ENCODE measurements at places on chromosomes 6 and 20.

DNA sequence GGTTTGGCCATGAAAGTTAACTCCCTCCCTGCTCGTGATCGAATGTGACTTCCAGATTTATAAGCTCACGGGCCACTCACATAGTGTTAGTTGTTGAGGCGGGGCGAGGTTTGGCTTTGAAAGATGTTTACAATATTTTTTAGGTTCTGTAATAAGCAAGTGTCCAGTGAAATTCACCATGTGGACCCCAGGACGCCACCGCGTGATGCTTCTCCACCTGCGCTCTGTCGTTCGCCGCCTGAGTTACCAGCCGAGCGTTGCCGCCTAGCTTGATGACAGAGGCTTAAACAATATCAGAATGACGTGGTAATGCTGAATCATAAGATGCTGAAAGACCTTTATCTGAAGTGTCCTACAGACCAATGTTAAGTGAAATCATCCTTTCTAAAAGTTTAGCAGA is 241.0 kb downstream of the MYLK4 start:
- DNase-seq = no peak

DNA sequence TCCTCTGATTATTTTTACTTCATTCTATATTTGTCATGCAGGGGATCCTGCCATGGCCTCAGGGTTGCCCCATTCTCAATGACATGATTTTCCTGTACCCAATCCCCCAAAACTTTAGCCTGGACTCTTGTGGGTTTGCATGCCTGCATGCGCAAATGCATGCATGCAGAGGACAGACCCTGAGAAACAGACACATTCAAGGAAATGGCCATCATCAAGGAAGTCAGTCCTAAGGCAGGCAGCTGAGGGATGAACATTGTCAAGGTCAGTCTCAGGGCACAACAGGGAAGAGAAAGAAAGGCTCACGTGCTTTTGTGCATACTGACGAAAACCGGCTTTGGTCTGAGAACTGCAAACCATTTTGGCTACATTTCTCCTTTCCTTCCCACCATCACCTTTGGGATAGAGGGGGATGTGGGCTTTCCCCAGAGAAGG is 13.1 kb downstream of the NEDD9 start:
- no peak for DNase-seq

DNA sequence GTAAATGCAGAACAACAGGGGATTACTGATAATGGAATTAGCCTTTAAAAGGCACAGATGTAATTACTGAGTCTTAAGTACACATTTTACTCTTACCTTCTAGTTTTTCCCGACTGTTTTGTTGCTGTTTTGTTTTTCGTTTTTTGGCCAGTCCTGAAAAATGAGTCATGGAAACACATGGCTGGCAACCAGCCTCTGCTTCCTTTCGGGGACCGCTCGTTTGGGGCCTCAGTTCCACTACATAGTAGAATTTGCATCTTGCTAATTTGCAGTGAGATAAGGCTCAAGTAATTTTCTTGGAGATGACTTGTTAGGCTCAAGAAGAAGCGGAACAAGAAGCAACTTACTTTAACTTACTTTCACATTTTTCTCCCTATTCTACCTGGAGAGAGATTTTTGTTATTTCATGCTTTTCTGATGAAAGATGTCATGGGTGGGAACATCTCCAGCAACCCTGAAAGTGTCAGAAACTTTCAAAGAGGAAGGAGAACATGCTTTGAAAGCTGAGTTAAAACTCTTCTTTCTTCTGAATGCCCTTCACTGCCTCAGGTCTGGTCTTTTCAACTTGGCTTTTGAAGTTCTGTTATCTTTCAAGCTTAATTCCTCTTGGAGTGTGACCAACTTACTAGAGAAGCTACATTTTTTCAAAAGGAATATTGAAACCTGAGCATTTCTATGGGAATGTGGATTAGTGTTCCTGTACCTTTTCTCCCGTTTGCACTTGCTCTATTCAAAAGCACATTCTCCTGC is 71.5 kb upstream of the HDAC2 start:
- no peak for DNase-seq

GRCh38 chr6:33949877-33950435 is 146.2 kb upstream of the MLN start:
- no peak for DNase-seq

DNA sequence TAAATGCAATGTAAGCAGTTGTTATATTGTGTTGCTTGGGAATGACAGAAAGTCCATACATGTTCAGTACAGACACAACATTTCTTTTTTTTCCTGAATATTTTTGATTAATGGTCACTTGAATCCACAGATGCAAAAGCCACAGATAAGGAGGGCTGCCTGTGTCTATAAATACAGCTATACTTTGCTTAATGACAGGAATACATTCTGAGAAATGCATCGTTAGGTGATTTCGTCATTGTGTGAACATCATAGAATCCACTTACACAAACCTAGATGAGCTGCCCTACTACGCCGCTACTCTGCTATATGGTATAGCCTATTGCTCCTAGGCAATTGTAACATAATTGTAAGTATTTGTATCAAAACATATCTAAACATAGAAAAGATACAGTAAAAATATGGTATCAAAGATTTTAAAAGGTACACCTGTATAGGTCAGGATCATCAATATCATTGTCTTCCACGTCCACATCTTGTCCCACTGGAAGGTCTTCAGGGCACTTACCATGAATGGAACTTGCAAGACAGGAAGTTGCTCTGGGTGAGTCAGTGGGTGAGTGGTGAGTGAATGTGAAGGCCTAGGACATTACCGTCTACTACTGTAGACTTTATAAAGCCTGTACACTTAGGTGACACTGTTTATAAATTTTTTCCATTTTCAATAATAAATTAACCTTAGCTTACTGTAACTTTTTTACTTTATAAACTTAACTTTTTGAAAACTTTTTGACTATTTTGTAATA is 27.9 kb upstream of the POPDC3 start:
- DNase-seq = no peak

GRCh38 chr6:41909727-41910126 is 11.2 kb downstream of the MED20 start:
- no peak for DNase-seq

GRCh38 chr6:5469101-5469846 is 208.0 kb downstream of the FARS2 start:
- DNase-seq = no peak

GRCh38 chr6:152121910-152122309 is 314.4 kb downstream of the ESR1 start:
- no peak for DNase-seq

- no peak for DNase-seq
Observed at GRCh38 chr20:11333634-11334033, 584.1 kb upstream of the BTBD3 start.

DNA sequence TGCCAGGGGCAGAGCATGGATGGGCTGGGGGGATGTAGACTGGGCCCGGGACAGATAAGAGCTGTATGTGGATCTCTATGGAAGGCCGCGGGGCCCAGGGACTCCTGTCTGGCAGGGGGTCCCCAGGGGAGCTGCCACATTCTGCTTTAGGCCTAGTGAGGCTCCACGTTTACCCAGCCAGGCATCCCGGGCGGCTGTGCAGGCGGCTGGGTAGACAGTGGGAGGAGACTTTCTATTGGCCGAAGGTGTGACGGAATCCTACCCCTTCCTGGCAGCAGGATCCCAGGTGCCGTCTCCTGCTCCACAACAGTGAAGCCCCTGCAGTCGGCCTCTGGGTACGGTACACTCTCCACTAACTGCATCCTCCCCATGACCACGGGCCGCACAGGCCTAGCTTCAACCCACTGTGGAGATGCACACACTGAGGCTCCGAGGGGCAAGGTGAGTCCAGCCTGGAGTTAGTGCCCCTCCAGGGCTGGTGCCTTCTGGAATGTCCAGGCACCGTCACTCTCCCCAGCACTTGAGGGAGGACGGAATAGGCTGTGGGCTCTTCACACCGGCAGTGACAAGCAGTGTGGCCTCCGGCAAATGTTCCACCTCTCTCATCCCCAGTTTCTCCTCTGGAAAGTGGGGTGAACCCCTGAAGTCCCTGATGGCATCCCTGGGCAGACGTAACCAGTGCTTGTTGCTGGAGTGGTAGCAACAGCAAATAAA is 36.8 kb upstream of the ZBP1 start:
- no peak for DNase-seq

GRCh38 chr20:54382419-54382818 is 93.0 kb upstream of the DOK5 start:
- no peak for DNase-seq

- DNase-seq = no peak
Observed at GRCh38 chr6:43262000-43262779, 18.9 kb downstream of the TTBK1 start.

DNA sequence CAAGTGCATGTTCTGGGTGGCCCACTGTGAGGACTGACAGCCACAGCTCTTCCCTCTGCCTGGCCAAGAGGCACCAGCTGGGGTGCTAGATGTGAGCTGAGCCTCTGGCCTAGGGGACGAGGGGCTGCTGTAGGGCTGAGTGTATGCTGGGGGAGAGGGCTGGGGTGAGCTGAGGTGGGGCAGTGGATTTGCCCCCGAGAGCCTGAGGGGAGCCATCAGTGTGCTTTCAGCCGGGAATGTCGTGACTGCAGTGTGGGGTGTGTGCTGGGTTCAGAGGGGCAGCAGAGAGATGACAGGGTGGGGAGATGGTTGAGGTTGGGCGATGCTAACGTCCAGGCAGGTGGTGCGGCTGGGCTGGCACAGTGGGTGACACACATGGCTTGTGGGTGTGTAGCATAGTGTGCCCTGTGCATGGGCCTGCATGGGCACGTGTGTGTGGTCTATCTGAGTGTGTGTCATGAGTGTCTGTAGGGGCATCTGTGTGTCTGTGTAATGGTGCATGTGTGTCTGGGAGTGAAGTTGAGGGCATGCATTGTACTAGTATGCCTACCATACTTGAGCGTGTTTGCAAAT is 46.0 kb upstream of the BLCAP start:
- no peak for DNase-seq

GRCh38 chr6:155152211-155153076 is 111.4 kb upstream of the CLDN20 start:
- no peak for DNase-seq

DNA sequence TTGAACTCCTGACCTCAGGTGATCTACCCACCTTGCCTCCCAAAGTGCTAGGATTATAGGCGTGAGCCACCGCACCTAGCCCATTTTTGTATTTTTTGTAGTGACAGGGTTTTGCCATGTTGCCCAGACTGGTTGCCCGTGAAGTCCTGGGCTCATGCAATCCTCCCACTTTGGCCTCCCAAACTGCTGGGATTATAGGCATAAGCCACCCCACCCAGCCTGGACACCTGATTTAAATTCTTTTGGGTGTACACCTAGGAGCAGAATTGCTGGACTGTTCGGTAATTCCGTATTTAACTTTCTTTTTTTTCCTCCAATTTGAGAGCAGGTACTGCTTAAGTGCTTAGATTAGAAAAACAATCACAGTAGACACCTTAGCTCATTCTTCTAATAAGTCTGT is 5.6 kb upstream of the NRM start:
- DNase-seq = no peak

DNA sequence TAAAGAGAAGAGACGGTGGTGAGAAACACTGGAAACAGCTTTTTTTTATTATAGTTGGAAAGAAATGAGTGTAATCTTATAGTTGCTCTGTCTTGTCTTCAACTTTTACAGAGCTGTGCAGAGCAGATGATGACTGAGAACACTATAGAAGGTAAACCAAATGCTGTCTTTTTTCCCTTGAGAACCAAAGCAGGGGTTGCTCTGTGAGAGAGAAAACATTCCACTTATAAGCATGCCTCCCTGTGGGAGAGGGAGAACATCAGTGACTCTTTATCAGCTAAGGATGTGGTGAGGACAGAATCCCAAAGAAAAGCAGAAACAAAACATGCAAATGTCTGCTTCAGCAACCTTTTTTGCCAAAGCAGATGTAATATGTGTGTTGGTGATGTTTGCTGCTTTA is 179.3 kb upstream of the HDDC2 start:
- DNase-seq = no peak

DNA sequence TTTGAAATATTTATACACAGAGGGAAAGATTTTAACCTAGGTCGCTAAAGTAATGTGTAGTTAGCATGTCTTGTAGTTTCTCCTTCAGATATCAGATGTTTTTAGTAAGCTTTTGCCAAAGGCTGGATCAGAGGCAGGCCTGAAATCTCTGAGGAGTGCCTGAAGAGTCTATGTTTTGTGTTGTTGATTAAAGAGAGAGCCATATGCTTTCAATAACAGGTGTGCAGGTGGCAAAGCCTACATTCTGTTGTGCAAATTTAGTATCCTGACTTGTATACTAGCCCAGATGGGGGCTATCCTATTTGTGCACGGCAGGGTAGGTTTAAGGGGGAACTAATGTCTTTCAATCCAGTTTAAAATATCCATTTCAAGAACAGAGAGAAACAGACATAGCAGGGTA is 167.1 kb upstream of the ATXN1 start:
- DNase-seq = no peak

DNA sequence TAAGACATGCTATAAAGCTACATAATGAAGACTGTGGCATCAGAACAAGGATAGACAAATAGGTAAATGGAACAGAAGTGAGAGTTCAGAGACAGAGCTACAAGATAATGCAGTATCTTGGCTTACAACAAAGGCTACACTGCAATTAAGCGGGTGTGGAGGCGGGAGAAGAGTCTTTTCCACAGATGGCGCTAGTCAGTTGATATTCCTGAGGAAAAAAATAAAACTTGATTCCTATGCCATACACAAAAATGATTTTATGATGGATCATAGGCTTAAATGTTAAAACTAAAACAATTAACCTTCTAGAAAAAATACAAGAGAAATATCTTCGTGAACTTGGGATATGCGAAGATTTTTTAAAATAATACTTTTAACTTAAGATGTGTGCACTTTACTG is 31.0 kb downstream of the RIN2 start:
- no peak for DNase-seq

DNA sequence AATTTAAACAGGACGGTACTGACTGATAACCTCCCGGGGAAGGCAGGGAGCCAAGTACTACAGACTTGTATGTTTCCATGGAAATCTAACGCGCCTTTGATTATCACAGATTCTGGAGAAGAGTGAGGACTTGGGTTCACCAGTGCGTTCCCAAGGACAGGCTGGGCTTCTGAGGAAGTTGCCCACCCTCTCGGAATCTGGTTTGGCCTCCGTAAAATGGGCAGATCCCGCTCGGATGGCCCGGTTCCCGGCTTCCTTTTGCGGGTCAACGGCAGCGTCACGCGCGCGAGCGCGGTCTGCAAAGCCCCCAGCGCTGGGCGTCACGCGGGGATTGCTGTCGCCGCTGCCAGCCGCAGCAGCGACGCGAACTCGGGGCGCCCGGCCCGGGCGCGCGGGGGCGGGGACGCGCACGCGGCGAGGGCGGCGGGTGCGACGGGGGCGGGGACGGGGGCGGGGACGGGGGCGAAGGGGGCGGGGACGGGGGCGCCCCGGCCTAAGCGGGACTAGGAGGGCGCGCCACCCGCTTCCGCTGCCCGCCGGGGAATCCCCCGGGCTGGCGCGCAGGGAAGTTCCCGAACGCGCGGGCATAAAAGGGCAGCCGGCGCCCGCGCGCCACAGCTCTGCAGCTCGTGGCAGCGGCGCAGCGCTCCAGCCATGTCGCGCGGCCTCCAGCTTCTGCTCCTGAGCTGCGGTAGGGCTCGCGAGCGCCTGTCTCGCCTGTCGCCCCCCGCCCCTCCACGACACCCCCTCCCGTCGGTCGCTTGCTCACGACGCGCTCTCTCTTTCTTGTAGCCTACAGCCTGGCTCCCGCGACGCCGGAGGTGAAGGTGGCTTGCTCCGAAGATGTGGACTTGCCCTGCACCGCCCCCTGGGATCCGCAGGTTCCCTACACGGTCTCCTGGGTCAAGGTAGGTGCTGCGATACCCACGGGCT is at the start of gene CD83:
Gene CD83, plus strand, starts transcription at position 615 of the 933 bp plus-strand sequence. Its CDS starts 40 bp downstream, at position 655.
- DNase-seq = peak; percentile 22

- DNase-seq = no peak
Observed at GRCh38 chr6:119105282-119105681, 26.8 kb upstream of the FAM184A start.

GRCh38 chr6:53359843-53360092 is 11.0 kb upstream of the ELOVL5 start:
- no peak for DNase-seq
